ENCODE measurements at places on chromosomes 13 and 19.
A peak's percentile ranks its signal among the peaks of the same experiment; 100 is the strongest.

DNA sequence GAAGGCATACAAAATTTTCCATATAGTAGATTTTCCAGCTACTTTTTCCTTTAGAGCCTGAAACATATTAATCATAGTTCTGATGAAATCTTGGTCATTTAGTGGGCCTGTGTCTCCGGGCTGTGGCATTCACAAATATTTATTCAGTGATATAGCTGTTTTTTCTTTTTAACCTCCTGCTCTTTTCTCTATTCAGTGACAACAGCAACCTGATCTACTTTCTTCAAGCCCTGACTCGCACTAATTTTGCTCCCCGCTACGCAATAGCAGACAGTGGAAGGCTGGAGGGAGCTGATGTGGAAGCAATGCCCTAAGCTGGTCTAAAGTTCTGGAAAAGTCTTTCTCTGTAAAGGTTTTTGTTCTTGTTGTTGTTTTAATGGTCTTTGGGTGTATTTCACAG lies 289.7 kb downstream of the SLITRK6 start:
- DNase-seq = peak; percentile 89

- DNase-seq = peak; percentile 19
Measured at GRCh38 chr19:17402982-17403855, 2.2 kb downstream of the BST2 start.

DNA sequence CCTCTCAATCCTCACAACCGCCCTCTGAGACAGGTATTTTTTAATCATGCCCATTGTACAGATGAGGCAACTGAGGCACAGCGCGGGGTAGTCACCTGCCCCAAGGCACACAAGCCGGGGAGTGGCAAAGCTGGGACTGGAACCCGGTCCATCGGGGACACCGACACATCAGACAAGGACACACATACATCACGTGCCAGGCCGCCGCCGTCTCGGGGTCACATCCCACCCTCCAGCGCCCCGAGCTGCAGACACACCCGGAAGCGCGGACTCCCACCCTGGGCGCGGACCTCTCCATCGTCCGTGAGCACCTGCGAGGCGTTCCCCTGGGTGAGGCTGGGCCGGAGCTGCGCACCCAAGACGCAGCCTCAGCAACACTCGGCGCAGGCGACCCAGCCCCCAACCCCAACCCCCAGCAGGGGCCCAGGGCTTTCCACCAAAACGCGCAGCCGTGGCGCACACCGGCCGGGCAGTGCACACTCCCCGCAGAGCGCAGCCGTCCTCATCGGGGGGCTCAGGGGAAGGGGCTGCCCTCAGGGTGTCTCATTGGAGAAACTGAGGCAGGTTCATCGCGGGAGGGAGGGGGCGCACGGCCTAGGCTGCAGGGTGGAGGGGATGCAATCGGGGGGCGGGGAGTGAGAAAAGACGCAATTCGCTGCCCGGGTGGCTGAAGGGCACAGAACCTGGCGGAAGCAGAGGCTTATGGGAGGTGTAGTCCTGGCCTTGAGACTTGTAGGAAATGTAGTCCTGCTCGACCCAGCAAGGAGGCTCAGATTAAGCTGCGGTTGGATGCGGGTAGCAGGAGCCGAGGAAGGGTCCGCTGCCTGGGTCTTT lies 1.9 kb upstream of the LMTK3 start:
- peak; percentile 78 for DNase-seq

DNA sequence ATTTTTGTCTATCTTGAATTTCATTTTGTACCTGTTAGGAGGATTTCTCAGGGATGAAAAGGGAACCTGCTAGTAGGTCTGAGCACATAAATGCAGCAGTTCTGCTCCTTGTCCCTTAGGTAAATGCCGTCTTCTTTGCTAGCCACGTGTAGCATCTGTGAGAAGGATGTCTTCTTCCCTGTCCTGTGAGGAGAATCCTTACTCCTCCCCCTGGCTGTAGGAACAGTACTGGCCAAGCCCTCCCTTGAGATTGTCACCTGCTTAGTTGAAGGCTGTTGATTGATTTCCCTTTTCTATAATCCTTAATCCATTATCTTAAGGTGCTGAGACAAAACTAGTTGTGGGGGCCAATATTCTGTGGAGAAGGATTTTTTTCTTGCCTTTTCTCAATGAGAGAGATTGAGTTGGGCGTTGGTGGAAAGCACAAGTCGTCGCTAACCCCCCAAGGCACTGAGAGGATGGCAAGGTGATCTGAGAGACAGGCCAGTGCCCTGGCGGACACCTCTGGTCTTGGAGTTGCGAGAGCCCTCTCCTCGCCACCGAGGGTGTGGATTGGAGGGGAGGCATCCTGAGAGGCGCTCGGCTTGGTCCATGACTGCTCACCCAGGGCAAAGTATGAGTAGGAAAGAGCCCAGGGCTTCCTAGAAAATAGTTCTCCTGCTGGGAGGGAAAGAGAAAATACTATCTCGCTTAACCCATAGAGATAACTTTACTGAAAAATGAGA lies 216.7 kb downstream of the ATP8A2 start:
- no peak for DNase-seq

DNA sequence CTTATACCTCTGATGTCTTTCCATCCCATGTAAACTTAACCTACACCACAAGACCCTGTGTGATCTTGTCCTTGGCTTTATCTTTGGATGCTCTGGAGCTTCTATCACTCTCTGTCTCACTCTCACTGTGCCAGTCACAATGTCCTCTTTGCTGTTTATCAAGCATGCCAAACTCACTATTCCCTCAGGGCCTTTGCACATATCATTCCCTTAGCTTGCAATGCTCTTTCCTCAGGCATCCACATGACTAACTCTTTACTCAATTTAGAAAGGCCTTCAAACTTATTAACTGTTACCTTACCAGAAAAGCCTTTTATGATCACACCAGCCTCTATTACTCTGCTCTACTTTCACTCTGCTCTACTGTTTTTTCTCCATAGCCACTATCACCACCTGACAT lies 354.1 kb downstream of the RFC3 start:
- peak; percentile 61 for DNase-seq

GRCh38 chr19:3335431-3336350 lies 30.7 kb upstream of the NFIC start:
- DNase-seq = no peak

DNA sequence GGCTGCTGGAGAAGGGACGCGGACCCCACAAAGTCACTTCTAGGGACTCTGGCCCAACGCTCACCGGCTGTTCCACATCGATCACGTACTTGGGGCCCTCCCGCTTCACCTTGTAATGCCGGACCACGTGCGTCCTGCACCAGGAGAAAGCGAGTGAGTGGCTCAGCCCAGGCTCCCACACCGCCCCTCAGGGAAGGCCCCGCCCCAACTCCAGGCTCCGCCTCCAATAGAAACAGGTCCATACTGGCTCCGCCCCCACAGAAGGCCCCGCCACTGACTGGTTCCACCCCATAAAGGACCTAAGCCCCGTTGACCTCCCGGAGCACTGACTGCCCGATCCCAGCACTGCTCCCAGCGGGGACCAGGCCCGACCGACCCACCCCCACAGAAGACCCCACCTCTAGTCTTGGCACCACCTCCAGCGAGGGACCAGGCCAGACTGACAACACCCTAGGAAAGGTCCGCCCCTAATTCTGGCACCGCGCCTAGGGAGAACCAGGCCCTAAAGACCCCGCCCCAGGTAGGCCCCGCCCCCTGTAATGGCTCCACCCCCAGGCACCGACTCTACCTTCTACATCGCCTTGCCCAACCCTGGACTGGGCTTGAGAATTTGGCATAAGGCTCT lies 11.3 kb downstream of the STAP2 start:
- DNase-seq = peak; percentile 35

- DNase-seq = no peak
Measured at GRCh38 chr19:9801976-9802375, 16.9 kb downstream of the FBXL12 start.

DNA sequence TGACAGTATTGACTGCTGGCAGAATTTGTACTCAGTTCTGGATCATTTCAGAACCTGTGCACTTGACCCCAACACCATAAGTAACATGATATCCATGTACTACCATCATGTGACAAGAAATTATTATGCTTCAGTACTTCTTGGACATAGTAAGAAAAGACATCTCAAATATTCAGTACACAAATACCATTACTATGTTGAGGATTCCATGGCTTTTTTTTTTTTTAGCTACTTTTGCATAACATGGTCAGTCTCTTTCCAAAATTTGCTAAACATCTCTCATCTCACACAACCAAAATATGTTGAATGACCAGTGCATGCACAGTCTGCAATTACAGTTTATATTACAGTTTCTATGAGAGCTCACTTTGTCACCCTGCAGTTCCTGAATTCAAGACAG lies 85.3 kb downstream of the FLT1 start:
- no peak for DNase-seq

- DNase-seq = no peak
Measured at GRCh38 chr19:13670846-13671245, 93.5 kb upstream of the MRI1 start.

DNA sequence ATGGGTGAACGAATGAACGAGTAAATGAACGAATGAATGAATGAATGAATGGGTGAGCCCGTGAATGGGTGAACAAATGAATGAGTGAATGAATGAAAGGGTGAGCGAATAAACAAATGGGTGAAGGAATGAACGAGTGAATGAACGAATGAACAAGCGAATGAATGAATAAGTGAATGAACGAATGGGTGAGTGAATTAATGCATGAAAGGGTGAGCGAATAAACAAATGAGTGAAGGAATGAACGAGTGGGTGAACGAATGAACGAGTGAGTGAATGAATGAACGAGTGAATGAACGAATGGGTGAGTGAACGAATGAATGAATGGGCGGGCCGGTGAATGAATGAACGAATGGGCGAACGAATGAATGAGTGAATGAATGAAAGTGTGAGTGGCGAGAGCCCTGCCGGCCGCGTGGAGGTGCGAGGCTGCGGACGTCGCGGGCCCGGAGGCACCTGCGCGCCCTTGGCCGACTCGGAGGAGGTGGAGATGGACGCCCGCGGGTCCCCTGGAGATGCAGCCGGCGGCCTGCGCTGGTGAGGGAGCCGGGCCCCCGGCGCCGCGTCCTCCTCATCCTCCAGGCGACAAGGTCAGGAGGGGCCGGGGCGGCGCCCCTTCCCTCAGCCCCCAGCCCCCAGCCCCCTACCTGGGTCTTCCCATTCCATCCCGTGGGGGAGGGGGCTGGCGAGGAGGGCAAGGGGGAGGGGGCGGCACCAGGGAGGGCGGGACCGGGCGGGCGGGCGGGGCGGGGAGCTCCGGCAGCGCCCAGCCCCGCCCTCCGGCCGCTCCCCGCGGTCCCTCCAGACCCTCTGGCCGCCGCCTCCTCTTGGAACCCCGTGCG lies 15.4 kb downstream of the ANKRD24 start:
- DNase-seq = no peak

GRCh38 chr13:44936246-44936645 lies 53.0 kb downstream of the NUFIP1 start:
- DNase-seq = no peak

GRCh38 chr13:49874430-49874829 lies 61.7 kb downstream of the SPRYD7 start:
- no peak for DNase-seq

GRCh38 chr13:79995334-79995733 lies 345.6 kb downstream of the SPRY2 start:
- peak; percentile 95 for DNase-seq

- no peak for DNase-seq
Measured at GRCh38 chr13:97348569-97349100, 85.3 kb upstream of the RAP2A start.

DNA sequence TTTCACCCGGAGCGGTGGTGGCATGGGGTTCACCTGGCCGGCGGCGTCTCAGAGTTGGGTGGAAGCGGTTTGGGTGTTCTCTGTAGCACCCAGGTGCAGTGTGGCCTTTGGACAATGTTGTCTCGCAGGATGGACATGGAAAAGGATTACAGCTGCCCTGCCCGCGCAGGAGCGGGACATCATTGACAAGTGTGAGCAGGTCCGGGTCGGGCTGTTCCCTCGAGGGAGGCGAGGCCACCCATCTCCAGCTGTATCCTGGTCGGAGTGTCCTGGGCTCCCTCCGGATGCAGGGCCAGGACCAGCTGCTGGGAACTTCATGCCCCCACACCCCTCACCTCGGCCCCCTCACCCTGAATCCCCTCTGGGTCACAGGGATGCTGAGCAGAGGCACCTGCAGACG lies 7.8 kb upstream of the ZNF14 start:
- DNase-seq = no peak

DNA sequence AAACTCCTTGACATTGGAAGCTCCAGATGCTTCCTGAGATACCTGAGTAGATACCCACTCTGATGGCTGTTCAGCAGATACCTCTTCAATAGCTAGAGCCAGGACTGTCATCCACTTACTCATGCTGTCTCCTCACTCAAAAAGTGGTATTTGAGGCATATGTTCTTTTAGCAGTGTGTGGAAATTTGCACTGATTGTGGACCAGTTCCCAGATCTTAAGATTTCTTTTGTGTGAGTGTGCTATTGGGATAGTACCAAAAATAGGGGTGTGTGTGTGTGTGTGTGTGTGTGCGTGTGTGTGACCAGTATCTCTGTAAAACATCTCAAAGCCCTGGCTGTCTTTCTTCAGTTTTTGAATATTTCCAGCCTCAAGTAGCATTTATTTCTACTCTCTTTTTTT lies 108.3 kb downstream of the SLITRK5 start:
- DNase-seq = no peak

- DNase-seq = peak; percentile 100
Measured at GRCh38 chr19:35931161-35931873, 4.9 kb upstream of the LRFN3 start.

DNA sequence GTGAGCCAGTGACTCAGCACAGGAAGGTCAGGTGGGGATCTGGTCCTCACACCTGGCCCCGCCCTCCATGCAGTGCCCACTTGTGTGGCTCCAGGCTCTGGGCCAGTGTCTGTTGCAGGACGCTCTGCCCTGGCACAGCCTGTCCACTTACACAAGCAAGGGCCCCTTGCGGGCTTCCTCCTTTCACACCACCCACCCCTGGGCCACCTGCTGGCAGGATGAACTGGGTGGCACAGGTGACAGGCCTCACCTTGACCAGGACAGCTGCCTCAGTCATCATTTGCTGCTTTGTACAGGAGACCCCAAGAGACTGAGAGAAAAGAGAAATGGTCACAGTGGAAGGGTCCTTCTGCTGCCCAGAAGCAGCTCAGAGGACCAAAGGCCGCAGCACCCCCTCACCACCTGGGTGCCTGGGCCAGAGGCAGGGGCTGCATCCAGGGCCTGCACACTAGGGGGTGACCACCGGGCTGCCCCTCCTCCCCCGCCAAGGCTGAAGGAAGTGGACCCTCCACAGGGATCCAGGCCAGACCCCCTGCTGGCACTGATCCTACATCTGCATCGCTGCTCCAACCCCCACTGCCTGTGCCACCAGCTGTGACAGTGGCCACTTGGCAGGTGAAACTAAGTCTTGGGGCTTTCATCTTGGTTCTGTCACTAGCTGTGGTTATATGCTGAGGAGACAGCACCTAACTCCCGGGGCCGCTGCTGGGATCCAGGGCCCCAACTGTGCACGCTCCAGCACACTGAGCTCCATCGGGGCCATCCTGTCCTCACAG lies 110.3 kb downstream of the TUBA3C start:
- DNase-seq = no peak
